ENCODE measurements at places on chromosomes 4 and X. TPM values are rescaled to one million over a fixed set of nuclear protein-coding genes. Genes with fewer than 3 reads are reported as not detected.

GRCh38 chr4:3797831-3798790 is 31.9 kb downstream of the ADRA2C start:
- DNase-seq, result no peak

DNA sequence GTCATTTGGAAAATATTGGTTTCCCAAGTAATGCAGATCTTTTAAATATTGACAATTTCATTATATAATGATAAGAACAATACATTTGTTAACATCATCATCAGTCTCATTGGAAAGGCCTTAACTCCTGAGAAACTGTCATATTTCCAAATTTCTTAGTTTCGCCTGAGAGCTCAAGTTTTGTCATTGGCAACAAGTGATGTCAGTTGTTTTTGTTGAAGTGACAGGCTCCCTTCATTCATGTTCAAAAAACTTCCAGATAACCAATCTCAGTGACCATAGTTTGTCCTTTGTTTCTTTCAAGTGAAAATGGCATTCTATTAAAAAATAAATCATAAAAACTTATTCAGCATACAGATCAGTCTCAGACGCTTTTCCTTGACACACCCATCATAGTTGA is 71.8 kb downstream of the HMGB2 start:
- DNase-seq, result no peak

GRCh38 chrX:122501652-122502051 is 682.4 kb upstream of the GRIA3 start:
- no peak for DNase-seq

DNA sequence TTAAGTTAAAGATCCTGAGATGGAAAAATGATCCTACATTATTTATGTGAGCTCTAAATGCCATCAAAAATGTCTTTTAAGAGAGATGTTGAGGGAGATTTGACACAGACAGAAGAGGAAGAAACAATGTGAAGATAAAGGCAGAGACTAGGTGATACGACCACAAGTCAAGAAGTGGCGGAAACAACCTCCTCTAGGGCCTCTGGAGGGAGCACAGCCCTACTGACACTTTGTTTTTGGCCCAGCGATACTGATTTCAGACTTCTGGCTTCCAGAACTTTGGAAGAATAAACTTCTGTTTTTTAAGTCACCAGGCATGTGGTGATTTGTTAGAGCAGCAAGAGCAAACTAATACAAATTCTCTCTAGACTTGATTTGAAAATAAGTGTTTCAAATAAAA is 1216.1 kb downstream of the FSTL5 start:
- DNase-seq, result no peak

- DNase-seq, result no peak
Observed at GRCh38 chr4:118400356-118400755, 47.6 kb upstream of the PRSS12 start.

DNA sequence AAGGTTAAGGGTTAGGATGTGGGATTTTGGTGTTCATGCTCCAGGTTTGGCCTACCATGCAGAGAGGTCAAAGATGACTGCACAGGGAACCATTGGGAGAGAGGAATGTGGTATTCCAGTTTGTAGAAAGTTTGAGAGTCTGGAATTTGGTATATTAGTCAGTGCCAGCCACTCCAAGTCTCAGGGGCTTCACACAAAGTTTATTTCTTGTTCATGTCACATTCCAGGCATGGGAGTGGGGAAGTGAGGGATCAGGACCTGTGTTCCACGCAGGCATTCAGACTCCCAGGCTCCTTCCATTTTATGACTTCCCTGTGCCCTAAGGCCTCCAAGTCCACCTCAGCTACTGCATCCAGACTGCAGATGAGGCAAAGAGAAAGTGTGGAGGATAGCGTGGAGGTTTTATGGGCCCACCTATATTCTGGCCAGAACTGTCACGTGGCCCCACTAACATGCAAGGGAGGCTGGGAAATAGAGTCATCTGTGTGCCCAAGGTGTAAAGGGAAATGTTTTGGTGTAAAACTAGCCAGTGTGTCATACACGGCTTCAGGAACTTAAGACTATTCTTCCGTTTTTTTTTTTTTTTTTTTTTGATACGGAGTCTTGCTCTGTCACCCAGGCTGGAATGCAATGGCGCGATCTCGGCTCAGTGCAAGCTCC is 140.6 kb upstream of the SCML1 start:
- no peak for DNase-seq

DNA sequence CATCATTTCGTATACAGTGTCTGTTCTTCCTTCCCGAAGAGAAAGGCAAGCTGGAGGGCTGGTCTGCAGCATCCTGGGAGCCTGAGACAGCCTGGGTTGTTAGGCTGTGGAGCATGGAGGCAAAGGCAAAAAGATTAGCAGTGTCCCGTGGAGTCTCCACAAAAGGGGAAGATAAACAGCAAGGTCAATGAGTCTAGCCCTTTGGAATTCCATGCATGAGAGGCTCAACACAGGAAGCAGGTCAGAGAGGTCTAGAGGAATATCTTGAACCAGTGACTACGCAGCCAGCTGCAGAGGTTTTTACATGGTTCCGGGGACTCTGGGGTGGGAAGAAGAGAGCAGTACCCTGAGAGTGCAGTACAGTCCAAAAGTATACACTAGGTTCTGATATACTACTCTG is 12.2 kb upstream of the MCF2 start:
- DNase-seq, result no peak

DNA sequence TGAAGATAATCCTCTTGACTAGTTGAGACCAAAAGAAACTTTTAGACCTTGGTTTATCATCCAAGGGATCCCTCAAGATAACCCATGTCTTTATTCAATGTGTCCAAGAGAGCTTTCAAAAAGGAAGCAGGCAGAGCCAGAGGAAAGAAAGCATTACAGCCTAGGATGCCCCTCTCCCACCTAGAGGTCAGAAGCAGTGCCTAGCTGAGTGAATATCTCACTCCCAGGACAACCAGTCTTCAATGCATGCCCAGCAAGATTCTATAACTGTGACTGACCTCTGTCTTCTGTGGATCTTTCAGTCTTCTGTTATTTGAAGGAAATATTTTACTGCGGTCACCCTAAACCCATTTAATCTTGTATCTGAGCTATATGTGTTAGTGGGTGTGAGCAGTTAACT is 537.2 kb upstream of the CPEB2 start:
- no peak for DNase-seq

DNA sequence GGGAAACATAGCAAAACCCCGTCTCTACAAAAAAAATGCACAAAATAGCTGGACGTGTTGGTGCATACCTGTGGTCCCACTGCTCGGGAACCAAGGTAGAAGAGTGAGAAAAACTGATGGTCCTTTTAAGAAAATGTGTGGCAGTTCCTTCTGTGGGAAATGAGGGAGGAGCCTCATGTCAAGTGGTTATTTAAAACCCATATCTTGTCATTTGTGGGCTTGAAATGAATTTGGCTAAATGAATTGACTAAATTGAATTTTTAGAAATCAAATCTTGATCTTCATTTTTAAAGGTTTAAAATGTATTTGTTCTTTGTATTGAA is 16.2 kb upstream of the LAMP2 start:
- DNase-seq, result no peak

DNA sequence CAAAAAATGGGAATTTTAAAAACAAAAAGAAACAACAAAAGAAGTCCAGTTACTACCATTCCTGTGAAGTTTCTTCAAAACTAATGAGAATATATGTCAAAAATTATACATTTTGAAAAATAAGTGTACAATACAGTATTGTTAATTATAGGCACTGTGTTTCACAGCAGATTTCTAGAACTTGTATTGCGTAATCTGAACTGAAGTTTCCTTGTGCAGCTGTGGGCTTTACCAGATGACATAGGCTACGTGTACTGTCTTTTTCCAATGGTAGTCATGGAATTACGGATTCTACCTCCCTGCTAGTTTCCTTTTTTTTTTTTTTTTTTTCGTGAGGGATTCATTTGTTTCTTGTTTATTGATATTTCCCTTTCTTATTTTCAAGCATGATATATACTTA is 113.8 kb upstream of the GABRA2 start:
- no peak for DNase-seq

DNA sequence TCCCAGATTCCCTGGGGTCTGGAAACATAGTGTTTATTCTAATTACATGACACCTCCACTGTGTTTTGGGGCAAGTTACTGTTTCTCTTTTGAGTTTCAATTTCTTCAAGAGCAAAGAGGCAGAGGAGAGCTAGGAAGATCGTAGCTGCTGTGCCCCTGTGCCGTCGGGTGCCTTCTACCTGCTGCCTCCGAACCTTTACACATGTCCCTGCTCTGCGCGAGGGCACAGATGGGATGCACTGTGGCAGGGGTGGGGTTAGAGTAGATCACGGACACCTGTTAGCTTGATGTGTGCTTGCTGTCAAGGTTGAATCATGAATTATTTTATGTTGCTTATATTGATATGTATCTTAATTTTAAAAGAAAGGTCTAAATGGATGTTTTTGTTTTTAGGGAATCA is 71.1 kb upstream of the MSANTD1 start:
- DNase-seq, result no peak

TRIM2 gene
- total RNA-seq, result 0.62 TPM

USP26 gene
- 13.5 TPM for total RNA-seq

GYPE gene
- not detected for total RNA-seq

HERC5 gene
- 19.4 TPM for total RNA-seq

All from G401 (cell line).